ENCODE measurements at places on chromosomes 1 and 21.

GRCh38 chr1:215637041-215637573 is 70.0 kb downstream of the KCTD3 start:
- no peak for DNase-seq

GRCh38 chr1:178726087-178726517 is 1.1 kb downstream of the RALGPS2 start:
- peak; percentile 80 for DNase-seq

GRCh38 chr21:35801391-35801790 is 258.9 kb downstream of the SETD4 start:
- DNase-seq: no peak

GRCh38 chr1:108815566-108815965 is 41.3 kb downstream of the AKNAD1 start:
- DNase-seq: peak; percentile 43

- DNase-seq: no peak
These were observed 34.4 kb downstream of the PHC2 start for GRCh38 chr1:33396188-33397124.

GRCh38 chr1:72197786-72198185 is 84.6 kb downstream of the NEGR1 start:
- no peak for DNase-seq

DNA sequence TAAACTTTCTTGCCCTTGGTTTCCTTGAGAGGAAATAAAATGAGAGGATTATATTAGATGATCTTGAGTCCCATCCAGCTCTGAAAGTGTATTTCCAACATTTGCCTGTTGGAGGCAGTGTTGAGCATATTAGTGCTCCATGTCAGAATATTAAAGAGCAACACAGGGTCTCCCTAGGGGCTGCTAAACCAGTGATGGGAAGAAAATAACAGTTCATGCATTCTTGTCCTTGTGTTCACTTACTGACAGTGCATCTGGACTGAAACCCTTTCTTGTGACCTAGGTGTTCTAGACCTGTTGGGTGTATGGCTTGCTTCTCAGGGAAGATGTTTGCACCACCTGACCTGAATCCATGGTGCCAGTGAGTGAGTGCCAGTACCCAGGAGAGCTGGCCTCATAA is 124.7 kb upstream of the KIAA0040 start:
- DNase-seq: peak; percentile 32

DNA sequence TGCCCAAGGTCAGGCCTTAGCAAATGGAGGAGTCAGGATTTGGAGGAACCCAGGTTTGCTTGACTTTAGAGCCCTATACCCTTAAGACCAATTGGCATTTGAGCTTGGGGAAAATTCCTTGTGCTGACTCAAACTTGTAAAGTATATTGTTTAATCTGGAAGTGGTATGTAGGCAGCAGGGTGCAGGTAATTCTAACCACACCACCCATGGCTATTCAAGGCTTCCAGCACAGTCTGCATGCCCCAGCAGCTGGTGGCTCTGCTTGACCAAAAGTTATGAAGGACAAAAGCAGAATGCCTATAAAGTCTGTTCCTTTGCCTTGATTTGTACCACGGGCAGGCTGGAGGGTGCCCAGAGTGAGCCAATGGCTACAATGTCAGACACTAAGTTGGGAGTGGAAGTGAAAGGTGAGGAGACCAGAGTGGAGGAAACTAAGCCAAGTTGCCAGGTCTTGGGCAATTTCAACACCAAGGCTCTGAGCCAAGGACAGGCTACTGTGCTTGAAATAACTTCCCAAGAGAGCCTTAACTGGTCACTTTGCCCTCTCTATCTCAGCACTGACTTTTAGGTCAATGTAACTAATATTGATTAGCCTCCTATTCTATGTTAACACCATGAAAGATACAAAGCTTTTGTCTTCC is 4.7 kb upstream of the G0S2 start:
- DNase-seq: no peak

DNA sequence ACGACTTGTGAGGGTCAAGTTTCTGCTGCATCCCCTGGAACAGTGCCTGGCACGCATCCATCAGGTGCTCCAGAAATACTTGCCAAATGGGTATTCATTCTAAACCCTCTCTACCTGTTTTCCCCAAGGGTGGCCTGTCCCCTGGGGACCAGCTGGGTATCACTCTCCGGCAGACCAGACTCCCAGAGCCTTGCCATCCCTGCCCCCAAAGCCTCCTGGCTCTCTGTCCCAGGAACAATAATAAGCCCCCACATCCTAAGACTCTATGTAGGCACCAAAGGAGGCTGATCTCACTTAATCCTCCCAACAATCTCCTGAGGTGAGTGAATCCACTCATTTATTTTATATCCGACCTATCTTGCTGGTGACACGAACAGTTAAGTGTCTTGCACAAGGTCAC is 96.7 kb downstream of the MRPL37 start:
- DNase-seq: no peak

DNA sequence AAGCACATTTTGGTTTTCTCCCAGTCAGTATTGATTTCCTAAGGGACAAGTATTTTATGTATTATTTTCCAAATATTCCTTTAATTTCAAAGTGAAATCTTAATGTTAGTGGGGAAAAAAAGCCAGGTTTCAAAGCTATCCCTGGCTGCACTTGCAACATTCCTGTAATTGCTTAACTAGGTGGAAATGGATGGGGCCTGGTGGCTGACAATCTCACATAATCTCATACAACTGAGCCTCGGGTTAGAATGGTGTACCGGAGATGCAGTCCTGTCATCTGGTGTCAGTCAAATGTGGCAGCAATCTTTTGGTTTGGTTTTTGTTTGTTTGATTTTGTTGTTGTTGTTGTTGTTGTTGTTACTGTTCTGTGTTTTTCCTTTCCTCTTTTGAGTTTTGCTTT is 46.1 kb downstream of the KDM1A start:
- no peak for DNase-seq

DNA sequence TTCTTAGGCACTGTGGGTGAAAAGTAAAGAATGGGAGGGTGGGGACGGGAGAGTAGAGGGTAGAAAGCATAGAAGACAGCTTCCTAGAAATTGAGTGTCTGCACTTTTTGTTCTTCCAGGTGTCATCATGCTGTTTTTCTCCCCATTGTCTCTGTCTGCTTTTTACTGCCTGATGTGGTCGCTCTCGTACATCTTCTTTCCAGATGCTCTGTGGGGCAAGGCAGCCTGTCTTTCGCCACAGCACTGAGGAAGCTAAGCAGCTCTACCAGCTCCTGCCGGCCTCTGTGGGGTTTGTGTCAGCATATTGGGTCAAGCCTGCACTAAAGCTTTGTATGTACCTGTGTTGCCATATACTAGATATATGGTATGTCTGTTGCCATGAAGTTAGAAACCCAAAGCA is 13.2 kb downstream of the TMEM269 start:
- no peak for DNase-seq

DNA sequence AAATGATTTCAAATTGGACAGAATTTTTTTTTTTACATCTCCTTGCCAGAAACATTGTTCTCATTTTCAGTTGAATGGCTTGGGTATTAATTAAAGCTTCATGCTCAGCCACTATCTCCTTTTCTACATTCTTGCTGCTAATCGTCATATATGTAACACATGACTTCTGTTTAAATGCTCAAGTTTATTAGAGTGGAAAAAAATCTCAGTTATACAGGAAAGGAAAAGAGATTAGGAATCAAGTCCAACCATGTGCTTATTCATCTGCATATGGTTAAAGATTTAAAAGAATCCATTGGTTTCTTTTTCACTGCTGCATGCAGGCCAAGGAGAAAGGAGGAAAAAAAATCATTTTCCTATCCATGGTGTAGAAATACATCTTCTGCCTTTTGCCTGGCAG is 47.3 kb upstream of the CNN3 start:
- DNase-seq: no peak

DNA sequence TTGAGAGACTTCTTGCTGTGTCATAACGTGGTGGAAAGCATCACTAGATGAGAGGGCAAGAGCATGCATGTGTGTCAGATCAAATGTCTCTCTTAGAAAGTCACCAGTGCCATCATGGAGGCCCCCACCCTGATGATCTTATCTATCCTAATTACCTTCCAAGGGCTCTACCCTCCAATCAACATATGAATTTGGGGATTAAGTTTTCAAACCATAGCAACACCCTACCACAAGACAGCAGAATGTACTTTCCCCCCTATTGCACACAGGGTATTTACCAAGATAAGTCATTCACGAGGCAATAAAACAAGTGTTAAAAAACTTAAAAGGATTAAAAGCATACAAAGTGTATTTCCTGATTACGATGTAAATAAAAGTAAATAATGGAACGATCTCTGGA is 515.6 kb downstream of the LMO4 start:
- no peak for DNase-seq

- DNase-seq: no peak
These were observed 20.1 kb upstream of the ARHGAP29 start for GRCh38 chr1:94257444-94257843.

DNA sequence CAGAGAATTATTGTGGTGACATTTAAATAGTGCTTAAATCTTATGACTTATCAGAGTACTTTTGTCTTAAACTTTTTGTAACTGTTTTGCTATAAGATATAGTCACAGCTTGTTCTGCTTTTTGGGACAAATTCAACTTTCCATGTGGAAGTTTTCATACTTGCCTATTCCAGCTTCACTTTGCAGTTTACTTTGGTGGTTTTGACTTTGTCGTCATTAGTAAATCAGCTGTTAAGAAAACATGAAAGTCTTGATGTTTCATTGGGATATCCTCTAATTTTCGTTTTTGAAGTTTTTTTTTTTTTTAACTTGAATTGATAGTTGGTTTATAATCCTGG is 31.3 kb downstream of the SDCCAG8 start:
- peak; percentile 89 for DNase-seq

- DNase-seq: no peak
These were observed 209.6 kb downstream of the PBX1 start for GRCh38 chr1:164768619-164769018.

- no peak for DNase-seq
These were observed 65.5 kb upstream of the WNT4 start for GRCh38 chr1:22208268-22208972.

GRCh38 chr1:1597275-1597930 is 2.5 kb downstream of the FNDC10 start:
- DNase-seq: peak; percentile 56

GRCh38 chr1:205929496-205930194 is 13.6 kb downstream of the SLC26A9 start:
- DNase-seq: peak; percentile 77

- no peak for DNase-seq
These were observed 81.1 kb downstream of the ITPKB start for GRCh38 chr1:226657895-226658545.

GRCh38 chr1:85460555-85461088 is 4.3 kb downstream of the DDAH1 start:
- DNase-seq: no peak

GRCh38 chr1:57109247-57109646 is 143.4 kb upstream of the C8B start:
- DNase-seq: no peak

DNA sequence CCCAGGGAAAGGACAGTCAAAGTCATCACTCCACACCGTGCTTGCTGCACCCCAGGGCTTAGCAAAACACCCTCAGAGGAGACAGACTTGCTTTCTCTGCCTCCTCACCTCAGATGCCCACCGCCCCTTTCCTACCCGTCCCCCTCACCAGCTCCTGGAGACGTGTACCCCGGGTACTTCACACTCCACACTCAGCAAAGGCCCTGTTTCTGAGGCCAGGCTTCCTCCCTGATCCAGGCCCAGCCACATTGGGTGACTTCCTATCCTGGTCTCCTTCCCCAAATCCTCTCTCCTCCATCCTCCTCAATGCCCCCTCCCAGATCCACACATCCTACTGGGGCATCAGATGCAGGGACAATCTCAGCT is 116.7 kb downstream of the DMRTB1 start:
- DNase-seq: no peak

- no peak for DNase-seq
These were observed 21.5 kb downstream of the DHCR24 start for GRCh38 chr1:54865238-54866073.

GRCh38 chr1:109864930-109865612 is 45.6 kb upstream of the CSF1 start:
- DNase-seq: peak; percentile 17

- DNase-seq: no peak
These were observed 1.9 kb upstream of the CNTN2 start for GRCh38 chr1:205041001-205041715.

- DNase-seq: no peak
These were observed 32.6 kb downstream of the SPATA6 start for GRCh38 chr1:48439380-48439779.

GRCh38 chr1:28735961-28736449 is 735 bp upstream of the YTHDF2 start:
- DNase-seq: peak; percentile 78

GRCh38 chr1:232980986-232981560 is 30.7 kb downstream of the NTPCR start:
- no peak for DNase-seq

Data from suppressor macrophage treated with lipopolysaccharide for 1 hour (primary cell).